ENCODE measurements at places on chromosomes 7 and 10. TPM values are rescaled to one million over a fixed set of nuclear protein-coding genes. Genes with fewer than 3 reads are reported as not detected.

- H3K27me3 ChIP-seq = no peaks in the 10 kb centered on the region
- H3K4me1 ChIP-seq = peaks cover 8% of the 10 kb centered on the region
- peak overlapping the region; percentile 34 for H3K27ac ChIP-seq
- H3K4me3 ChIP-seq = no peak overlapping the region
- H3K36me3 ChIP-seq = peaks cover 58% of the 10 kb centered on the region
Observed at GRCh38 chr10:73791871-73792400, 6.5 kb downstream of the ZSWIM8 start.

PON3 gene
- total RNA-seq = not detected

GRCh38 chr7:47500103-47500563, 81.8 kb downstream of the TNS3 start:
- no peaks in the 10 kb centered on the region for H3K36me3 ChIP-seq
- no peak overlapping the region for H3K4me3 ChIP-seq
- no peaks in the 10 kb centered on the region for H3K4me1 ChIP-seq
- H3K27ac ChIP-seq = no peak overlapping the region
- DNase-seq = no peak

GRCh38 chr7:149854611-149855360, 16.6 kb downstream of the ZNF862 start:
- H3K4me1 ChIP-seq = peaks cover 35% of the 10 kb centered on the region
- no peaks in the 10 kb centered on the region for H3K27me3 ChIP-seq
- no peak overlapping the region for H3K4me3 ChIP-seq
- H3K27ac ChIP-seq = peak overlapping the region; percentile 41
- peaks cover 19% of the 10 kb centered on the region for H3K36me3 ChIP-seq
